Activated CD4-positive, alpha-beta T cell treated with anti-CD3 and anti-CD28 coated beads, Interleukin-2, amount 10 ng/mL, durations not matched to agents 24 days and 14 days (primary cell): ENCODE measurements at places on chromosomes 4 and X. TPM values are rescaled to one million over a fixed set of nuclear protein-coding genes. Genes with fewer than 3 reads are reported as not detected.

DNA sequence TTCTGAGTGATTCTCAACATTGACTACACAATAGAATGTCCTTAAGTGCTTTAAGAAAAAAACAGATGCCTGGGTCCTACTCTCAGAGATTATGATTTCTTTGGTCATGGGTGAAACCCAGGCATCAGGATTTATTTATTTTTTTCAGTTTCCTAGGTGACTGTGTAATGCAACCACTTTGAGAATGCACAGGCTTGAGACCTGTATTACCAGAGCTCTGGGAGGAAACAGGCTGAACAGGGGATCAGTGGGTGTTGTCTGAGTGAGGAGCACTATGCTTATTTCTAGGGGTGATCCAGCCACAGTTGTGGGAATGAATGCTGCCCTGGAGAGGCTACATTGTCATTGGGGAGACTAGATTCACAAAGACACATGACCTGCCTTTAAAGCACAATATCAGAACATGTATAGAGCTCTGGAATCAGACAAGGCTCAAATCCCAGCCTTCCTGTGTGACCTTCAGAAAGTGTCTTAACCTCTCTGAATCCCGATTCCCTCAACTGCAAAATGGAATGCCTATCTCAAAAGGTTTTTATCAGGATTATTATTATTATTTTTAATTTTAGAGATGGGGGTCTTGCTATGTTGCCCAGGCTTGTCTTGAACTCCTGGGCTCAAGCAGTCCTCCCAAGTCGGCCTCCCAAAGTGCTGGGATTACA lies 61.6 kb upstream of the PRPS1 start:
- no peak for DNase-seq

- DNase-seq, result no peak
Observed at GRCh38 chrX:139078342-139078741, 366.8 kb upstream of the FGF13 start.

DNA sequence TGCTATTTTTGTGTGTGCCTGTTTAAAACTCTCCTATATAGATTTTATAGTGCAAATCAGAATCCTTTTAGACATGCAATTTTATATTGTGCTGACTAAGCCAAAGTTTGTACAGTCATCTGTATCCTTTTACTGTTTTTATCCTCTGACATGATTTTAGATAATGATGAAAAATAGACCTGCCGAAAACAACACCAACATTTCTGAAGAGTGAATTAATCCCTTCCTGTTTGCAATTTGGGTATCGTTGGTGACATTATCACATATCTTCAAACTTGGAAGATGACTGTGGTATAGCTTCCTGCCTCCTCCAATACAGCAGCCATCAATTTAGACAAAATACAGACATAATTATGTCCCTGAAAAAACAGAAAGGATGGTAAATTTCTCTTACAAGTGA lies 28.9 kb upstream of the DSPP start:
- DNase-seq, result no peak

DNA sequence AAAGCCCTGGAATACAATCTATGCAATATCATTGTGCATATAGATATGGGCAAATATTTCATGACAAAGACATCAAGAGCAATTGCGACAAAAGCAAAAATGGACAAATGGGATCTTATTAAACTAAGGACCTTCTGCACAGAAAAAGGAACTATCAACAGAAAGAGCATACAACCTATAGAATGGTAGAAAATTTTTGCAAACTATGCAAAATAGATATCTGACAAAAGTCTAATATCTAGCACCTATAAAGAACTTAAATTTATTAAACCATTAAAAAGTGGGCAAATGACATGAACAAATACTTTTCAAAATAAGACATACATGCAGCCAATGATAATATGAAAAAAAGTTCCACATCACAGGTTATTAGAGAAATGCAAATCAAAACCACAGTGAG lies 312.9 kb downstream of the GLUD2 start:
- DNase-seq, result no peak

Gene TCEAL6
- not detected in 2 replicates for total RNA-seq

DNA sequence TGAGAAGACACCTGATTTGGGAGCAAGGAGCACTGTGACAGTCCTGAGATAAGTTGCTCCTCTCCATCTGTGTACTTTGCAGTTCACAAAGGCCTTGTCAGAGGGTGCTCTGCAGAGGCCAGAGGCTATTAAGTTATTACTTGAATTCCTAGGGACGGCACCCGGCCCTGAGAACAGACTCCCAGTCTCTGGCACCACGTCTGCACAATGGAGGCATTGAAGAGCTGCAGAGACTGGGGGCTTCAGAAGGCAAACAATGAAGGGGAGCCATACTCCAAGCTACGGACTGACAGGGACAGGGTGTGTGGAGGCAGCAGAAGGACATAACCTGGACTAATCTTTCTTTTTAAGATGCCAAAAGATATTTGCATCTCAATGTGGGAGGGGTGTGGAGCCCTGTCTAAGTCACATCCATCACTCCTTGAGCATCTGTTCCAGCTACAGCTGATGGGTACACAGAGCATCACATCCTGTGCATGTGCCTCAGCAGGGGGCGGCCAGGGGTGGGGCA lies 11.5 kb downstream of the RASGEF1B start:
- no peak for DNase-seq

DNA sequence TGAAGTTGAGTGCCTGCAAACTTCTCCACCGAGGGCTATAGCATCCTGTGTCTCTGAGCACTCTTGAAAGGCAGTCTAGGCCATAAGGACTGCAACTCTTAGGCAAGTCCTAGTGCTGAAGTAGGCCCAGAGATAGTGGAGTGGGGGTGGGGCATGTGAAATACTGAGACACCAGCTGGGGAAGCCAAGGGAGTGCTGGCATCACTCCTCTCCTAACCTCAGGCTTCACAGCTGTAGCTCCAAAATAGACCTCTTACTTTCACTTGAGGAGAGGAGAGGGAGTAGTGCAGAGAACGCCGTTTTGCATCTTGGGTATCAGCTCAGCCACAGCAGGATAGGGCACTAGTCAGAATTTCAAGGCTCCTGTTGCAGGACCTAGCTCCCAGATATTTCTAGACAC lies 56.2 kb upstream of the CYSLTR1 start:
- DNase-seq, result no peak

DNA sequence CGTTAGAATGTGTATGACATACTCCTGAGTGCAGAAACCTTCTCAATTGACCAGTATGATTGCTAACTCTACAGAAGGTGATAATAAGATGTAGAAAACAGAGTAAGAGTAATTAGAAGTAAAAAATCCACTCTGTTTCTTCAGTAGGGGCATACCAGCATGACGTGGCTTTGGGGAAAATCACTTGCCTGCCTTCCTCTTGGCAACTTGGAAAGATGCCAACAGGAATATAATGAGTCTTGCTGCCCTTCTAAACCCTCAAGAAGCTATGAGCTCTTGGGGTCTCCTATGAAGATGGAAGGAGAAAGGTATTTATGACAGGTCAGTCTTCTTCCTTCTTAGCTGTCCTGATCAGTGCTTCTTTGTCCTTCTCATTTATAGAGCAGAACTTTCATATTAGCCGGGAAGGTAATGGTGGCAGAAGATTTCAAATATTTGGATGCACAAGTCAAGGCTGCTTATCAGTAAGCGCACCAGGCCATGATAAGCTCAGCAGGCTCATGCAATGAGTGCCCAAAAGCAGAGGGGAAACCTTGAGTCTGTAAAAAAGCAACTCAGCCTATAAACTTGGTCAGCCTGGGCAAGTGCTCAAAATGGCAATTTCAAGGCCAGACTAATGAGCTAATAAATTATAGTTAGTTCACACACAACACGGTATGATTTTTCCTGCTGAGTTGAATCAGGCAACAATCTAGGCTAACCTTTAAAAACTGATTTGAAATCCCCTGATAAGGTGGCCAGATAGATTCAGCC lies 69.7 kb upstream of the PPARGC1A start:
- DNase-seq, result no peak

DNA sequence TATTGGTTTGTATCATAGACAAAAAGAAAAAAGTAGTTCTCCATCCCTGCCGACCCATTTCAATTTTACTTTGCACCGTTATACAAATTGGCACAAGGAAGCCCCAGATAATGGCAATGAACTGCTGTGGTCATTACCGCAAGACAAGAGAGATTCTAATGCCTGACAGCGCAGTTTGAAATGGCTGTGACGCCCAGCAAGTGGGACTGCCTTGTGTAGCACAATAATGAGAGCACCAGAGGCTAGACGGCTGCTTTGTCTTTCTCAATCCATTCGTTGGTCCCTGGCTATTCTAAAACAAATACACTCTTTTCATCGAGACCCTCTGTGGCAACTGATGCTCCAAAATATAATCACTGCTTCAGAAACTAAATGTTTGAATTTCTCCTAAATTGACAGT lies 192.4 kb upstream of the NEIL3 start:
- no peak for DNase-seq

GRCh38 chr4:4875147-4875546 lies 15.7 kb downstream of the MSX1 start:
- DNase-seq, result no peak

DNA sequence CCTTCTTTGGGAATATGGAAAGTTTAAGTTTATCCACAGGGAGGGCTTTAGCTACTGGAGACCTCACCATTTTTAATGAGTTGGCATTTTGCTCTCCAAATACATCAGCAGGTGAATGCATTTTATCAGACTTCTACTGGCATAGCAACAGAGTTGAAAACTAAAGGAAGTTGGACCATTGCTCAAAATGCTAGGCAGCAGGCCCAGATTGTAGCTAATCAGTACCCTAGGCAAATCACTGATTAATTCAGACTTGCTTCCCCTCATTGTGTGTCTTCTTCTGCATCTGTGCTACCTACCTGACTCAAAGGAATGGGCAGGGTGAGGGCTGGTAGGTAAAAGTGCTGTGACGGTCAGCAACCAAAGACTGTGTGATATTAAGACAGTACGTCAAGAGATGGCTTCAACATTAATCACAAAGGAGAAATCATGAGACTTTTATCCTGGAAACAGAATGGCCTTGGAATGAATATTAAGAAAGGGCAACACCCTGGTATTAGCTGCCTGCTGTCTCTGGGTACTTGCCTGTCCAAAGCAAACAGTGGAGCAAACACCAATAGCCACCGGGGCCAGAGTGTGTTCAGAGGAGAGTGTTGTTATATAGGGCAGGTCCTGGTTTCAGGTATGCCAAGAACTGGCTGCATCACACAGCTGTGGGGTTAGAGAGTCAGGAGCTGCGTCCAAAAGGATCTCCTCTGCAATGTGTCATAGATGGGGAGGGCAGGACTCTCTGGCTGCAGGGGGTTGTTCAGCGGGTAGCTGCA lies 17.1 kb upstream of the SMIM20 start:
- no peak for DNase-seq

DNA sequence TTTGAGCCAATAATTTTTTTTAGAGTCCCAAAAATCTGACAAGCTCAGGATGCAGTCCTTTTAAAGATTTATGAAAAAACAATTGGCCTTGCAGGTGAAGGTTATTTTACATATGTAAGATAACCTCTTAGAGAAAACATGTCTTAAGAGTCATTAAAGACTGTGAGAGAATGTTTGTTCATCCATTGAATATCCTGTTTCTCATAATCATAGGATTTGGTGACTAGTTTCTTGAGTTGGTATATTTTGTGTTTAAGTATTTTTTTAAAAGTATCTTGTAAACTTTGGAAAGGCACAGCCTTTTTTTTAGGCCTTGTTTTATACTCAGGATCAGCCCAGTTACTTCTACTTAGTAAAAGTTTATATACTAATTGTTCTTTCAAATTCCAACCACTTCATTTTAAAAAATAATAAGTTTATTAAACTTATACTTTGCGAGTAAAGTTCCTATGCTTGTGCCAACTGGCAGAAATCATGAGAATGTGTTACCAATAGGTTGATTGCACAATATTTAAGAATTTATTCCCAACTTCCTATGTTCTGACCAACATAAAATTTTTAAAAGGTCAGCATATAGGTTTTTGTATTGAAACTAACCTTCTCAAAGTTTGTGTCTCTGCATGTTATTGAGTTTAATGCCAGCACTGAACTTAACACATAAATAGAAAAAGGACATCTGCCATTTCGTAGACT lies 40.0 kb upstream of the ARSJ start:
- DNase-seq, result no peak

Gene ANKRD50
- total RNA-seq, result 0.05 and 0.09 TPM in 2 replicates

Gene CSAG1
- total RNA-seq, result not detected in 2 replicates

GRCh38 chrX:65752294-65752693 lies 84.8 kb downstream of the MSN start:
- DNase-seq, result no peak

- DNase-seq, result no peak
Observed at GRCh38 chr4:25446611-25447010, 69.5 kb downstream of the ANAPC4 start.

Gene GPR173
- total RNA-seq, result not detected in 2 replicates

DNA sequence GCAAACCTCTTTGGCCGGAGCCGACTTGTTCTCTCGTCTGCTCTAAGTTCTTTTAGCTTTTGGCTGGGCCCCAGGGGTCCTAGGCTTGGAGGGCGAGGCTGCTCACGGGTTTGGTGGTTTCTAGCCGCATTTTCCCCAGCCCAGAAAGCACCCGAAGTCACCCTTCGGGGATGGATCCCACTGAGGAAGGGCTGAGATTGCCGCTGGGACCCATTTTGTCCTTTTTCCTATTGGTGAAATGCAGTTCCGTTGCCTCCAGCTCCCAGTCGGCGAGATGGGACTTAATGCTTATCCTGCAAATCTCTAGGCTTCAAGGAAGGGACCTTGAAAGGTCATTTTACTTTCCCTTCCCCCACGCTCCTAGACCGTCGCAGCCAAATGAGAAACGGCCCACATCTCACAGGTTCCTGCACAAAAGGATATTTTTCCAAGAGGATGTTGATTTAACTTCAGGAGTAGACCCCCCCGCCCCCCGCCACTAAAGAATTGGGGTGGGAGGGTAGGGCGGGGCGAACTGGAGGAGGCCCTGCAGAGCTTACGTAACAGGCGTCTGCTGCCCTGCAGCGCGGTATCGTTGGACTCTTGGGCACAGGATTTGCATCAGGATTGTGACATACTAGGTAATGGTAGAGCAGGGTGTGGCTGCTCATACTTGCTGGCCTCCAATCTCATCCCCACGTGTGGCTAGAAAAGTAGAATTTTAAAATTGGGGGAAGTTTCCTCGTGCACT lies 564 bp downstream of the PGK1 start:
- DNase-seq, result peak; percentile 74

GRCh38 chr4:177444911-177445736 lies 2.9 kb upstream of the AGA start:
- peak; percentile 51 for DNase-seq

Gene GPC3
- total RNA-seq, result 0.21 and 0.40 TPM in 2 replicates

GRCh38 chrX:49892542-49892941 lies 13.3 kb downstream of the USP27X start:
- DNase-seq, result no peak

GRCh38 chrX:74613370-74614092 lies 893 bp downstream of the RLIM start:
- DNase-seq, result peak; percentile 56

GRCh38 chrX:69107231-69107739 lies 58.0 kb downstream of the PJA1 start:
- DNase-seq, result no peak

DNA sequence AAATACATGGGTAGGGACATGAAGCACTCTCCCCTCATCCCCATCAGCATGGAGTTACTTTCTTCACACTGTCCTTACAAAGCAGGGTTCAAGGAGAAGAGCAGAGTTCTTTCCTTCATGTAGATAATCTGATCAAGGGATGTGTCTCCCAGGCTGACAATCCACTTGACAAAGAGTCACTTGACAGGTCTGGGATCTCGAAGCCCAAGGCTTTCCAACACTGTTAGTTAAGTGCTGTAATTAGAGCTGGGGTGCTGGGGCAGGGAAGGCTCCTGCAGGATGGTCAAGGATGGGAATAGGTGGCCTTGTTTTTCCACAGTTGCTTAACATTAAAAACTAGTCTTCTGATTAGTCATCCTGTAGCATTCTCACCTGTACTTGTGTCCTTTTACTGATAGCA lies 38.0 kb downstream of the CCNG2 start:
- DNase-seq, result no peak
